HS-27A (cell line): ENCODE measurements at places on chromosomes 1 and 21.

DNA sequence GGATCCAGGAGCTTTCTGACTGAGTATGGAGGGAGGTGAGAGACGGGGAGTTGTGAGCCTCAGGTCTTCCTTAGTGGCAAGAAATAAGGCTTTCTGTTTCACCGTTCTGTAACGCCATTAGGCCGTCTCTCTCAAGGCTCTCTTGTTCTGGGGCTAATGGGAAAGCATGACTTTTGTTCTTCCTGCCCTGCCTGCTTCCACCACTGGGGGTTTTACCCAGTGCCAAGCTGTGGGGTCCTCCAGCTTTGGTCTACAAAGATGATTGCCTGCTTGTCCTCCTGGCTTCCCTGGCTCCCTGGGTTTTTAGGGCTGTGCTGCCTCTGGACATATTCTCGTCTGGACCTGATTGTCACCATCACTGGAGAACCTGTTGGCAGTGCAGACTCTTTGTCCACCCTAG is 74.8 kb upstream of the TINAGL1 start:
- no peak for DNase-seq

DNA sequence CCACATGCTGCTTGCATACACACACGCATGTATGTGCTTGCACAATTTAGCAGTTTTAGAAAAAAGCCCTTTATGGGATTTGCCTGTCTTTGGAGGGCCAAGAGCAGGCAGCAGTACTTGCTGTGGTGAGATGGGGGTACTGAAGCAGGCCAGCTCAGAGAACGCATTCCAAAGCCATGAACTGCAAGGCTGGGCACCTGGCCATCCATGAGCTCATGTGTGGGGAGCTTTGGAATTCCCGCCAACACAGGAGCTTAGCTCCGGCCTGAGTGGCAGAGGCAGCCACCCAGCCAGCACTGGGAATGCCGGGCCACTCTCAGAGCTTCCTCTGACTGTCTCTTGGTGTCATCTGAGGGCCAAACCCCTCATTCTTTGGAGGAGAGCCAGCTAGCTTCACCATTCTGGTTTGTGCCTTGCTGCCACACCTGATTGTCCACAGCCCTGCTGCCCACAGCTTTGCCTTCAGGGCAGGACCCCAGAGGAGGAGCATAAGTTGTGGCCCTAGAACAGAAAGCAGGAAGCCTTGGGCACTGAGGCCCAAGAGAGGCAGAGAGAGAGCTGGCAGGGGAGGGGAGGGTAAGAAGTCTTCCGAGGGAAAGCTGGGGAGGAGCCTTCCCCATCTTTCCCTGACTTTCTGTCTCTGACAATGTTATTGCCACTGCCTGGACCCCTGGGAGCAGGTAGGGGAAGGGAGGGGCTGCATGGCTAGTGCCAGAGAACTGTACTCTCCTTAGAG is 92.1 kb upstream of the POU3F1 start:
- peak; percentile 98 for DNase-seq

- DNase-seq, result no peak
Measured at GRCh38 chr1:84856726-84857270, 36.2 kb downstream of the LPAR3 start.

GRCh38 chr1:58809325-58810010 is 25.6 kb upstream of the JUN start:
- DNase-seq, result no peak

DNA sequence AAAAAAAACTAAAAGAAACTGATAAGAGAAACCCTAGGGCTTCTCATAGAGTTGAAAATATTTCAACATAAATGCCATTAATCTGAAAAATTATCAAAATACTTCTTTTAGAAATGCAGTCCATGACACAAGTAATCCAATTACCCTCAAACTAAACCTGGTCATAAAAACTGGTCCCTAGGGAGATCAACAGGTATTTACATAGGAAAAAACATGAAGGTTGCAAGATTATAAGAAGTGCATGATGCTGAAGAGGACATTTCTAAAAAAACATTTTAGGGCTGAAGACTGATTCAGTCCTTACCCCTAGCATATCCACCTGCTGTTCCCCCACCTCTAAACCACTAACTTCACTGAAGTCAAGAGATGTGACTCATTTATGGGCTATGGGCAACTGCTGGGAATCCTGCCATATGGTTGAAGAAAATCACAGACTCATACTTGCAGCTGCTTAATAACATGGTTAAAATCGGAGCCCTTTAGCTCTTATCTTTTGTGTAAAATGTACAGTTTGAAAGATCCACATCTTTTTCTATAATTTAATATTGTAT is 131.0 kb upstream of the RUNX1 start:
- peak; percentile 59 for DNase-seq

DNA sequence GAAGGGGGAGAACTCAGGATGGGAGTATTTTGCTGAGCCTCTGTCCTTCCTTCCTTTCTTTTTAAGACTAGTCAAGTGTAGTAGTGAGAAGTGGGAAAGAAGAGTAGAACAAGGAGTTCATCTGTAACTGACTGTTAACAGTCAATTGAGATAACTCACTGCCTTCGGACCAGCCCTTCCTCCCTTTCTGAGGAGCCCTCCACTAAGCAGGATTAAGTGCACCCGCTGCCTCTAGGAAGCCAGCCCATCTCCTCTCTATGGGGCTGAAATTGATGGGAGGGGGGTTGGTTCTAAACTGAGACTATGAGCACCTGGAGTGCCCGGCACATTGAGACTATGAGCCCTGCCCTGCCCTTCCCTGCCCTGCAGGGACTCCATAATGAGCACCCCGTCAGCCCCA is 72.7 kb upstream of the TINAGL1 start:
- no peak for DNase-seq

DNA sequence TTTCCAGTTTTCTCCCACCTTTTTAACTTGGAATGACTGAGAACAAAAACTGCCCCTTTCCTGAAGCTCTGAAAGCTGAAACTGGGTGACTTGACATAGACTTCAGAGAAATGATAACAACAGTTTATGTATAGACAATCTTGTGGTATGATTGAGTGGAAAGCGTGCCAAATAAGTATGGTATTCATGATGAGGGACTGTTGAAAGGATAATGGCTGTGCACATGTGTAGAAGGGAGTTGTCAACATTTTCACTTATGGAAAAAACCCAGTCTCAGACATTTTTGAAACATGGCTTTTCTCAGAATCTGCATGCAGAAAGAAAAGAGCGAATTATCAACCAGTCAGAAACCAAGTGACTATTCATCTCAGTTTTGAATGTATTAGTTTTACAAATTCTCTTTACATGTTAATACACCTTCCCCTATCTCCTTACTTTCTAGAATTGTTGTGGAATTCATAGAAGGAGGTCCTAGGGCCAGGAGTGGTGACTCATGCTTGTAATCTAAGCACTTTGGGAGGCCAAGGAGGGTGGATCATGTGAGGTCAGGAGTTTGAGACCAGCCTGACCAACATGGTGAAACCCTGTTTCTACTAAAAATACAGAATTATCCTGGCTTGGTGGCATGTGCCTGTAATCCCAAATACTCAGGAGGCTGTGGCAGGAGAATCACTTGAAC is 261.2 kb downstream of the S1PR1 start:
- no peak for DNase-seq

DNA sequence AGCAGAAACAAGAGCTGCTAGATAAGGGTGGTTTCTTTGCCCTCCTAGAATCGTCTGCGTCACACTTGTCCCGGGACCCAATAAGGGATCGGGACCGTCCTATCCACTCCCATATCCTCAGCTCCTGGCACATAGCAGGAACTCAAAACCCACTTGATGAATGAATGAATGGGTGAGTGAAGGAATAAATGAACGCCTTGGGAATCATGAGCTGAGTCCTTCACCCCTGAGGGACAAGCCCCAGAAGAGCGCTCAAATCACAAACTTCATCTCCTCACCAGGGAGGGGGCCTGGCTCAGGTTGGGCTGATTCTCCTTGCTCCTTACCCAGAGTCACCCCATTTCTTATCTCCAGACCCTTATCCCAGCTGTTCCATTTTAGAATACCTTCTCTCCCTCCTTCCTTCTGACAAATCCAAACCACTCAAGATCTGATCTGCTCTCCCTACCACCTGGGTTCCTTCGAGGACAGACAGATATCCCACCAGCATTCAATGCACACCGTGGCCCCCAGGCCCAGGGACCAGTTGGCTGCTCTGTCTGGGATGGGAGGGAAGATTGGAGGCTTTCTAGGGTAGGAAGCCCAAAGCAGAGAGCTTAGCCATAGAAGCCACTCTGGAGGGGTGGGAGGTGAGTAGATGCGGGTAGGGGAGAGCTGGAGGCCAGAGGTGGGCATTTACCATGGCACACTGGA is 643 bp upstream of the MOB3C start:
- DNase-seq, result no peak

- DNase-seq, result no peak
Measured at GRCh38 chr1:226990133-226990716, 50.1 kb downstream of the COQ8A start.

GRCh38 chr1:94806441-94806871 is 13.7 kb upstream of the SLC44A3 start:
- no peak for DNase-seq

DNA sequence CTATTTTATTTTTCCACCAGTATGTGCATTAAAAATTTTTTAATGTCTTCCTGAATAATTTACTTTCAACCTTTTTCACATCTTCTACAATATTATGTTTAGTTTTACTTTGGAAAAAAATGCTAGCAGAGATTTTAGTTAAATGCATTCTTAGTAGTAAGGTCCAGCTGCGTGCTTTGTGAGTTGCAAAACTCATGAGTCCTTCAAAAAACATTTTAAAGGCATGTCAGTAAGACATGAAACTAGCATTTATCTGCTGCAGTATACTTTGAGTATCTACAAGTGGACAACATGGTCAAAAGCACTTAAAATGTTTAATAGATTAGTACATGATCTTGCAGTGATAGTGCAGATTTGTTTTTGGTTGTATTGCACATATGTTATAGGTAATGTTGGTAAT is 139.0 kb downstream of the HS2ST1 start:
- no peak for DNase-seq

DNA sequence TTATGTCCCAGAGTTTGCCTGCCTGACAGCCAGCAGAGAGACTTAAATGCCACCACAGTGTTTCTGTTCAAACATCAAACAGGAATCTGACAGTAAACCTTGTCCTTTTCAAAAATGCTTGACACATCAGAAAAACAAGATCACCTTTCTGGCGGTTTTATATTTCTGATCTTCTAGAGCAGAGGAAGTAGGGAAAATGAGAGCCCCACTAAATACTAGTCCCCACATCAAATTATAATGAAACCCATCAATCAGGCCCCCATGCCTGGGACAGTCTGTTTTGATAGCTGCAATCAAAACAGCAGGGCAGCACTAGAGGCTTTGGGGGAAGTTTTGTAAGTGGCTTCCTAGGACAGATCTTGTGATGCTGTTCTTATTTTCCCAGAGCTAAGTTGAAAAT is 129.3 kb downstream of the CNIH3 start:
- DNase-seq, result no peak

- DNase-seq, result no peak
Measured at GRCh38 chr1:30575066-30575465, 148.3 kb downstream of the MATN1 start.

DNA sequence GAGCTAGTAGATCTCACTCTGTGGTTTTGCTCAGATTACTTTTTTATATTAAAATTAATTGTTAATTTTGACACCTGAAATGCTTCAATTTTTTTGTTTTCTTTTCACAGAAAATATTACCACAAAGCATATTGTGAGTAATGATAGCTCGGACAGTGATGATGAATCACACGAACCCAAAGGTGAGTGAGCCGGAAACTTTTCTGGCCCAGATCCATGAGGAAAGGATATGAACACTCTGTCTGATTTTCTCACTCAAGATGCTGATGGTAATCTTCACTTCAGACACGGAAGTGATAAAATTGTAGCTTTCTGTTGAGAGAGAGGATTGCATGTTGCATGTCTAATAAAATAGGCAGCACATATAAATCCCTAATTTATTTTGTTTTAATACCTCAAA is 121.8 kb downstream of the PLA2G4A start:
- no peak for DNase-seq

GRCh38 chr1:85943526-85943925 is 213.0 kb downstream of the COL24A1 start:
- no peak for DNase-seq

DNA sequence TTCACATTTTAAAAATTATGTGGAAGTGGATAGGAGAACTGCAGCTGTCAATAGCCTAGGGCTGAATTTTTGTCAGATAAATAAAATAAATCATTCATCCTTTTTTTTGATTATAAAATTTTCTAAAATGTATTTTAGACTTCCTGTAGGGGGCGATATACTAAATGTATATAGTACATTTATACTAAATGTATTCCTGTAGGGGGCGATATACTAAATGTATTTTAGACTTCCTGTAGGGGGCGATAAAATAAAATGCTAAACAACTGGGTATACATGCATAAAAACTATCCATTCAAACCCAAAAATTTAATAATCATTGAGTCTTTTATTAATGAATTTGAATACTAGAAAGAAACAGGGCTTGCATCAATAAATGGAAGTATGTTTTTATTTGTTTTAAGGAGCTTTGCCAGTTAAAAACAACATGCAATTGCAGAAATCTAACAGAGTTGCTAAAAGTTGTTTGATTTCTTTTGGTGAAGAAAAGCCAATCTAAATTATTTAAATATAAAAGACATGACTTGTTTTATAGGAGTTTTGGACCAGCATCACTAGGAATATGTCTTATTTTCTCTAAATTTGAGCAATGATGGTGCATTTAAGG is 31.4 kb downstream of the CLCA1 start:
- no peak for DNase-seq

- no peak for DNase-seq
Measured at GRCh38 chr21:41346758-41347157, 15.1 kb upstream of the MX2 start.

- no peak for DNase-seq
Measured at GRCh38 chr1:193952778-193953374, 766.5 kb upstream of the B3GALT2 start.

GRCh38 chr1:98704474-98704873 is 43.0 kb downstream of the SNX7 start:
- no peak for DNase-seq

DNA sequence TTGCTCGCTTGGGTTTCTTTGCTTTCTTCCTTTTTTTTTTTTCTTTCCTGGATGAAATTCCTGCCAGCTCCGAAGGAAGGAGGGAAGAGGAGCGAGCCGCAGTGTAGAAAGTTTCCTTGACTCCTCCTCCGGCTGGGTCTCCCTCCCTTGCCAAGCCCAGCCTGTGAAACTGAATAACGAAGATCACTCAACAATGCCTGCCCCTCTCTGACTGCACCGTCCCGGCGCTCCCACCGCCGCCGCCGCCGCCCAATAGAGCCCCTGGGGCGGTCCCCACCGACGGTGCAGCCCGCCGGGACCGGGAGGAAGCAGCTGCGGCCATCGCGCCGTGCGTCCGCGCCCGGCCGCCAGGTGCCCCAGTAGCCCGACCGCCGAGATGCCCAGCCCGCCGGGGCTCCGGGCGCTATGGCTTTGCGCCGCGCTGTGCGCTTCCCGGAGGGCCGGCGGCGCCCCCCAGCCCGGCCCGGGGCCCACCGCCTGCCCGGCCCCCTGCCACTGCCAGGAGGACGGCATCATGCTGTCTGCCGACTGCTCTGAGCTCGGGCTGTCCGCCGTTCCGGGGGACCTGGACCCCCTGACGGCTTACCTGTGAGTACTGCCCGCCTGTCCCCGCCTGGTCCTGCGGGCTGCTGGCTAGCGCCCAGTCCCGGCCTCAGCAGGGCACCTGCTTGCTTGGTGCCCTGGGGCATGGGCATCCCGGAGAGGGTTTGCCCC is at the start of gene LGR6:
Gene LGR6 (plus strand): TSS at position 186 of the 714 bp plus-strand sequence. CDS start 191 bp downstream, at position 377.
- no peak for DNase-seq
